ENCODE measurements at places on chromosomes 1 and 21.

- DNase-seq: no peak
Measured at GRCh38 chr1:100290291-100290690, 24.3 kb downstream of the RTCA start.

DNA sequence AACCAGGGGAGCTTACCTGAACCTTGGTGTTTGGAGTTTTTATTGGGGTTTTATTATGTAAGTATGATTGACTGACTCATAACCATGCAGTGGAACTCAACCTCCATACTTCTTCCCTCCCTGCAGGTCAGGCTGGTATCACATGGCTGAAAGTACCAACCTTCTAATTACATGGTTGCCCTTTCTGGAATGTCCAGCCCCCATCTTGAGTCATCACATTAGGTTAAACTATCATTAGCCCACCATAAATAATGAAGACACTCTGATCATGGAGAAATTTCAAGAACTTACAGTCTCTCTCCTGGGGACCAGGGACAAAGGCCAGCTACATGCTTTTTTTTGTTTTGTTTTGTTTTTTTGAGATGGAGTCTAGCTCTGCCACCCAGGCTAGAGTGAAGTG lies 19.2 kb upstream of the DPH5 start:
- DNase-seq: no peak

DNA sequence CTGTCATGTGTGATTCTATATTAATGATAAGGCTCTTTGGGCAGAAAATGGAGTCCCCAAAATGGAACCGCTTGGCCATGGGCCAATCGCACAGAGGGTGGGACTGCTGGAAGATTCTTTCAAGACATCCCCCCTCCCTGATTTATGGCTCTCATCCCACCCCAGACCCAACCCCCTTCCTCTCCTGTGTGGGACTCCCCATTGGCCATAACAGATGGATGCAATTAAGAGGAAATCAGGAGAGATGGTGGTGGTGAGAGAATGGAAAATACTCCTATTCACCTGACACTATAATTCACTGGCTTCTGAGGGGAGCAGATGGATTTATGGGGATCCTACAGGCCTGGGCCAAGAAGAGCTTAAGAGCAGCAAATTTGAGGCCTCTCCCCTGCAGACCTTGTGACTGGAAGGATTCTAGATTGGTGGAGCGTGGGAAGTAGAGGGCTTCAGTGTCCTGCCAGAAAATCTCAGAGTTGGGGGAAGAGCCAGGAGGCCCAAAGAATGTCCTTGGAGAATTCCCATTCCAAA lies 1.7 kb downstream of the IGFN1 start:
- DNase-seq: no peak

DNA sequence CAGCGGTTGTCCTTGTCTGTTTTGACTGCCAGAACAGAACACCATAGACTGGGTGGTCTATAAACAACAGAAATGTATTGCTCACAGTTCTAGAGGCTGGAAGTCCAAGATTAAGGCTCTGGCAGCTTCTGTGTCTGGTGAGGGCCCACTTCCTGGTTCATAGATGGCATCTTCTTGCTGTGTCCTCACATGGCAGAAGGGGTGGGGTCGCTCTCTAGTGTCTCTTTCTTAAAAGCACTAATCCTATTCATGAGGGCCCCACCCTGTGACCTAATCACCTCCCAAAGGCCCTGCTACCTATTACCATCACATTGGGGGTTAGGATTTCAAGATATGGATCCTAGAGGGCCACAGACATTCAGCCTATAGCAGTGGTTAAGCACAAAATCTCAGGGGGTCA lies 304.4 kb downstream of the NFIA start:
- DNase-seq: no peak

DNA sequence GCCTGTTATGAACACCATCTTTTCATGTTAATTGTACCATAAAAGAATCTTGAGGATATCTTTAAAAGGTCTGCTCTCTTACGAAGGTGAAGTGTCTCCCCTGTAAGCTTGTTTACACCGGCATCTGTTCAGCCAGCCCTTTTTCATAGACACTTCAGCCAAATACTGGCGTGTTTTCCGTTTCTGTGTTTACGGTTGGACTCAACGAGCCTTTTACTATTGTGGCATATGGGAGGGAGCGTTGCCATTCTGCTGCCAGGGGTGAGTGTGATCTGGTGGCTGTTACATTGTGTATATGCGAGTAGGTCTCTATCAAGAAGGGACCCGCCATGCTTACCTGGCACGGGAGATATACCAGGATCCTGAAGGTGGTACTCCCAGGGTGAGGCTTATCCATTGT lies 433.8 kb downstream of the CAMTA1 start:
- DNase-seq: no peak

DNA sequence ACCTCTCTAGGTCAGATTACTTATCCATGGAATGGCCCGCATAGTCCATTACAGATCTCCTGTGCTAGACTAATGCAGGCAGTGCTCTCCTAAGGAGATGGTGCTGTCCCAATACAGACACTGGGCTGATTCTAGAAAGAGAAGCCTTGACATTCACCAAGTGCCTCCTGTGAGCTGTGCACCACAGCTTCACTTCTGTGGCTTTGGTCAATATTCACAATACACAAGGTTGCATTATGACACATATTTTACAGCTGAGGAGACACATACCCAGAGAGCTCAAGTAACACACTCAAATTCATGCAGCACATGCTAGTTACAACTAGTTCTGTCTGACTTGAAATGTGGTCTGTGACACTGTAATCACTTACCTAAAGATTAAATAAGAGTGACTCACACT lies 59.4 kb upstream of the LRRC8B start:
- no peak for DNase-seq

DNA sequence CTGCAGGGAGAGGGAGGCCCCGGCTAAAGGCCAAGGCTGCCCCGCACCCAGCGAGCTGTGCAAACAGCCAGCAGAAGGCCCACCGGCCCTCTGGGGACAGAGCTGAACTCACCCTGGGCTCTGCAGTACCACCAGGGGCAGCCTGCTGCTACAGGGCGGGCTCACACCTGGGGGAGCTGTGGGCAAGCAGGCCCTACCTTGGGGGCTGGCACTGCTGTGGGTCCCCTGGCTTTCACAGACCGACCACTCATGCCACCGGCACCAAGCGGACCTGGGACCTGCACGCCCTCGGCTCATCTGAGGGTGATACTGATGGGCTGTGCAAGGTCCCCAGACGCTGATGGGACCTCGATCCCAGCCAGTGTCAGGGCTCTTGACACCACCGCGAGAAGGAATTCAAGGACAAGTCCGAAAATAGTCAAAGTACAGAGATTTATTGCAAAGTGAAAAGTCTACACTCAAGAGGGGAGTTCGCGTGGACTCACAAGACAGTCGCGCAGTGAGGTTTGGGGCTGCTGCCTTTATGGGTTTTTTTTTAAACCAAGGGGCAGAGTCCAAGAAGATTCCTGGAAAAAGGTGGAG lies 61.0 kb upstream of the ADARB1 start:
- no peak for DNase-seq

DNA sequence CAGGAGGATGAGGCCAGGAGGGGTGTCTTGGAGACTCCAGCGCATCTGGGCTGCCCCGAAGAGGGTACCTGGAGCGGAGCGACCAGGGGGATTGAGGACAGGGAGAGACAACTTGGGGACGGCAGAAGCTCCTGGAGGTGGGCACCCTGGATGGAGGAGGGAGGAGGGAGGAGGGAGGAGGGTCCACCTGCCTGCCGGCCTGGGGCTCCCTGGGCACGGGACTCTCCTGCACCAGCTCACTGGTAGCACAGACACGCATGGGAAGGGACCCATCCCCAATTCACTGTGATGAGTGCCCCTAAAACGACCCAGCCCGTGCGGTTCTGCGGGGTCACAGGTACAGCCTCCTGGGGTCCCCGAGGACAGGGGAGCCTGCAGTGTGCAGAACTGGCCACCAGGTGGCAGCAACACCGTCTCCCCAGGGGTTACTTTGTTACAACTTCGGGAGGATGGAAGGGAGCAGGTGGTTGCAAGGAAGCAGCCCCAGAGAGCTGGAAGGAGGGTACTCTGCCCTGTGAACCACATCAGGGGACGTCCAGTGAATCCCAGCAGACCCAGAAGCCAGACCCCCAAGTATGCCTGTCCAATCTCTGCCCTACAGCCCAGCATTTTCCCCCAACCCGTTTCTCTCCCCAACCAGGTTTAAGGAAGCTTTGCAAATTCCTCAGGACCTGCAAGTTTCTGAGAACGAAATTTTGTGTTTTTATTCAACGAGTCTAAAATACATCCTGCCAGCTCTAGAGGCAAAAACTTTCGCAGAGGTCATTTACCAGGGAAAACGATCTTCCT lies 482.4 kb downstream of the NPHP4 start:
- DNase-seq: no peak

GRCh38 chr1:85109475-85109874 lies 61.2 kb upstream of the MCOLN3 start:
- DNase-seq: no peak

GRCh38 chr1:15427280-15427666 lies 11.0 kb upstream of the CTRC start:
- DNase-seq: no peak

GRCh38 chr1:86951430-86951829 lies 37.0 kb downstream of the HS2ST1 start:
- no peak for DNase-seq

- no peak for DNase-seq
Measured at GRCh38 chr21:24628046-24628445, 979.2 kb downstream of the MRPL39 start.

DNA sequence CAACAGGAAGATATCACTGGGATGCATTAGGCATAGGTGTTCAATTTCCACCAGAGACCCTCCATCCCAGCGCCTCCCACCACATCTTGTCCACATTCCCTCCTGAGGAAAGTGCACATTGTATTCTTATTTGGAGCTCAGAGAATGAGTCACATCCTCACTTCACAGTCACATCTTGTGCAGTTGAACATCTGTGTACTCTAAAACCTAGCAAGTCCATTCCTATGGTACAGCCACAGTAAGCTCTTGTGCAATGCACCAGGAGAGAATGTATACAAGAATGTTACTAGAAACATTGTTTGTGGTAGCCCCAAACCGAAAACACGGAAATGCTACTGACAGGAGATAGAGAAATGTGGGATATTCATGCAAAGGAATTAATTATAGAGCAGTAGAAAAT lies 1.6 kb upstream of the KDF1 start:
- DNase-seq: no peak

GRCh38 chr1:1088029-1088800 lies 14.1 kb upstream of the RNF223 start:
- DNase-seq: no peak

DNA sequence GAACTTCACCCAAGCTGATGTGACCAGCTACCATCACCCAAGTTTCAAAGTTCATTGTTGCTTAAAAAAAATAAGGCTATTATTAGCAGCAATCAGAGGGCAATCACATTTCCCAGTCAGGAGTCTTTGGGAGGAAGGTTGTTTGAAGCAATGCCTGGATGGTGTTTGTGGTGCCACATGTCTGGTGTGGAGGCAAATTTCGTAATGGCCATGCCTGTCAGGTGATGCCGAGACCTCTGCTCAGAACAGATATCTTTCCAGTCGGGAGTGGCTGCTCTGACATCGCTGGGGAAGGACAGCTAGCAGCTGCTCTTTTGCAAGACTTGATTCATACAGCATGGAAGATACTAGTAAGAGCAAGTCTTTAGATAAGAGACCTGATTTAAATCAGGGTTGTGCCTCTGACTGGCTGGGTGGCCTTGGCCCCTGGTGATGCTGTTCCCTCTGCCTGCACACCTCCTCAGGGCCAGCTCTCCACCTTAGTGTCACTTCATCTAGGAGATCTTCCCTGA lies 187.8 kb upstream of the JUN start:
- DNase-seq: no peak

DNA sequence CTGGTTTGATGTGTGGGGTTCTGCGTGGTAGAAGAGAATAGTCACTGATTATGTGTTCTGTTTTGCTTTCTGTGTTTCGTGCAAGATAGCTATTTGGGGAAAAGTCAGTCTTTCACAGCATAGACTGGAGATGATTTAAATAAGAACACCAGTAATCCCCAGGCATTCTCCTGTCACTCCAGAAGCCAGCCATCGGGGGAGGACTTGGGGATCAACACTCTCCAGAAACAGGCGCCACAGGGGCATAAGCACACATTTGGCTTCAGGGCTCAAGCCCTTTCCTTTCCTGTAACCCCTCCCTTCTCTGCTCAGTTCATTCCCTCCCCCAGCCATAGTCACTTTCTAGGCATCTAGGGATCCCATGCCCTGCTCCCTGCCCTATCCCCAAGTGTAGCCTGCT lies 97.3 kb upstream of the BEND5 start:
- no peak for DNase-seq

DNA sequence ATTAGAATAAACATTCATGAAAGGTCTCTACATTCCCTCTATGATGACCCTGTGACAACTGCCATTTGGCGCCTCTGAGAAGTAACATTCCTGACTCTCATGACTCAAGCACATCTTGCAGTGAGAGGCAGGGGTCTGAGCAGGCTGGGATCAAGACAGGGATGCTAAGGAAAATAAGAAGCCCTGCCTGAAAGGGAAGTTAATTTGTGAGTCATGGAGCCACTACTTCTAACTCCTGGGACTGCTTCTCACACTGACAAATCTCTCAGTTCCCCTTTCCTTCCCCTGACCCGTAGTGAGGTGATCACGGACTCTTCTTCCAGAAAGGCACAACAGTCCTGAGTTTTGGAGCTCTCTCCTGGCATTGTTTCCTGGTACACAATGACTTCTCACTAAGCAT lies 231.9 kb downstream of the TNR start:
- no peak for DNase-seq

All from cortex of kidney (tissue), 1 donor.